RPMI7951 (cell line): ENCODE measurements at places on chromosomes 3 and 15. TPM values are rescaled to one million over a fixed set of nuclear protein-coding genes. Genes with fewer than 3 reads are reported as not detected.
A peak's percentile ranks its signal among the peaks of the same experiment; 100 is the strongest.

- DNase-seq, result no peak
These were observed 46.0 kb upstream of the SLC6A1 start for GRCh38 chr3:10946526-10946925.

The ITPKA gene
- total RNA-seq, result 9.2 and 13.2 TPM in 2 replicates

DNA sequence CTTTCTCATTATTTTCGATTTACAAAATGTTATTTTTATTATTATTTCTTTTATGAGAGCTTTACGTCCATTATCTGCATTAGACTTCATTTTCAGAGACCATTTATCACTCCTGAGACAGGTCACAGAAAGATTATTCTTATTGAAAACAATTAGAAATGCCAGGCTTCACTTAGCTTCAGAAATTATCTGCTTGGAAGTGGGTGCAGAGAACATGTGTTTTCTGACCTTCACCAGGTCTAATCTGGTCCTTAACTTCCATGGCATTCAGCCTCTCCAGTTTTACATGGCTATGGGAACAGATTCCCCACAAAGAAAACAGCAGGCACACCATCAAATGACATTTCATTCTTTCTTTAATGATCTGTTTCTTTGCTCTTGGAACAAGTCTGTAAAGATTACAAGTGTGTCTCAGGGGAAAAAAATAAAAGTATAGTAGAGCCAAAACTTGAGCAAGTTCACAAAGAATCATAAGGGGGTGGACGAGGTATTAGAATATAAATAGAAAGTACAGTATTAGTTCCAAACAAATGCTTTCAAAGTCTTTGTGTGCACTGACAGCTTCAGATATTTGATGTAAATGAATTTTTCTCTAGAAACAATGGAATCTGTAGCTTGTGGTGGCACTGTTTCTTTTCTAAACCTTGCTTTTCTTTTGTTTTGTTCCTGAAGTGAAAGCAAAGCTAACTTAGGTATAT lies 294.2 kb upstream of the MEIS2 start:
- DNase-seq, result no peak

The CYP1A1 gene
- total RNA-seq, result 1.3 and 1.4 TPM in 2 replicates

The MUC20 gene
- total RNA-seq, result not detected in 2 replicates

The PLCB2 gene
- total RNA-seq, result 1.4 and 1.6 TPM in 2 replicates

The PLSCR4 gene
- 3.8 and 7.3 TPM in 2 replicates for total RNA-seq

DNA sequence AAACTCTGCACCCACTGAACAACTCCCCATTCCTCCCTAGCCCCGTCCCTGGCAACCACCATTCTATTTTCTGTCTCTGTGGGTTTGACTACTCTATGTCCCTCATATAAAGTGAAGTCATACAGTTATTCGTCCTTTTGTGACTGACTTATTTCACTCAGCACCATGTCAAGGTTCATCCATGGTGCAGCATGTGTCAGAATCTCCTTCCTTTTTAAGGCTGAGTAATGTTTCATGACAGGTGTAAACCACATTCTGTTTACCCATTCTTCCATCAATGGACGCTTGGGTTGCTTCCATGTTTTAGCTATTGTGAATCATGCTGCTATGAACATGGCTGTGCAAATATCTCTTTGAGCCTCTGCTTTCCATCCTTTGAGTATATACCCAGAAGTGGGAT lies 192.3 kb upstream of the NSMCE3 start:
- no peak for DNase-seq

DNA sequence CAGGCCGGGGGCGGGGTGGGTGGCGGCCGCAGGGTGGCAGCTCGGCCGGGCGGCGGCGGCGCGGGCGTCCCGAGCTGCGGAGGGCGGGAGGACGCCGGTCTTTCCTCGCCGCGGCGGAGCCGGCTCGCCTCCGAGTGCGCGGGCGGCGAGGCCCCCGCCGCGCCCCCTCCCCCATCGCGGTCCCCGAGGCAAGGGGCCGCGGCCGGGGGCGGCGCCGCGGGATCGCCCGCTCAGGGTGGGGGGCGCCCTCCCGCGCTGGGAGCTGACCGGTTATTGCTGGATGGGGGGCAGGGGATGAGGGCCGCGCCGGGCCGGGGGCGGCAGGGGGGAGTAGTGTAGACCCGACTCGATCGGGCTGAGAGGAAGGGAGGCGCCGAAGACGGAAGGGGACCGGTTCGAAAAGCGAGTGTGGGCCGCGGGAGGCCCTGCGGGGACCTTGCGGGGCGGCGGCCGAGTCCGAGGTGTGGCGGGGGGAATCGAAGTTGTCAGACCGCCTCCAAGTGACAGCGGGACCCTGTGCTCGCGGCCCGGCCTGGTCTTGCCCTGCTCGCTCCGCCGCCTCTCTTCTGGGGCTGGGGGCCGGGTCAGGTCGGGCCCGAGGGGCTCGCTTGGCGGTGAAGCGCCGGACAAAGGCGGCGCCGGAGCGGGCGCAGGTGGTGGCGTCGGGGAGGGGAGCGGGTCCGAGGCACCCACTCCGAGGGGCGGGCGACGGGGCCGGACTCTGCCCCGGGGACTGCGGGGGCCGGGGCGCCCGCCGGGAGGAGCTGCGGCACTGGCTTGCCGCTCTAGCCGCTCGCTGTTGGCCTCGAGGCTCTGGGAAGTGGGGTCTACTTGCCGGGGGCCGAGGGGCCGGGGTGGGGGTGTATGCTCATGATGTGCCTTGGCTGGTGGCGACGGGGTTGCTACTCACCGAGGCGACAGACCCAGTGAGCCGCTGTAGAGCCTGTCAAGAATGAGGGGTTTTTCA lies 1.1 kb downstream of the BAHD1 start:
- no peak for DNase-seq

- peak; percentile 98 for DNase-seq
These were observed 136.2 kb upstream of the PFN2 start for GRCh38 chr3:150106740-150107428.

GRCh38 chr15:77406846-77407245 lies 13.1 kb downstream of the PEAK1 start:
- no peak for DNase-seq

The INO80 gene
- 11.7 and 14.2 TPM in 2 replicates for total RNA-seq

The MASP1 gene
- not detected in 2 replicates for total RNA-seq

DNA sequence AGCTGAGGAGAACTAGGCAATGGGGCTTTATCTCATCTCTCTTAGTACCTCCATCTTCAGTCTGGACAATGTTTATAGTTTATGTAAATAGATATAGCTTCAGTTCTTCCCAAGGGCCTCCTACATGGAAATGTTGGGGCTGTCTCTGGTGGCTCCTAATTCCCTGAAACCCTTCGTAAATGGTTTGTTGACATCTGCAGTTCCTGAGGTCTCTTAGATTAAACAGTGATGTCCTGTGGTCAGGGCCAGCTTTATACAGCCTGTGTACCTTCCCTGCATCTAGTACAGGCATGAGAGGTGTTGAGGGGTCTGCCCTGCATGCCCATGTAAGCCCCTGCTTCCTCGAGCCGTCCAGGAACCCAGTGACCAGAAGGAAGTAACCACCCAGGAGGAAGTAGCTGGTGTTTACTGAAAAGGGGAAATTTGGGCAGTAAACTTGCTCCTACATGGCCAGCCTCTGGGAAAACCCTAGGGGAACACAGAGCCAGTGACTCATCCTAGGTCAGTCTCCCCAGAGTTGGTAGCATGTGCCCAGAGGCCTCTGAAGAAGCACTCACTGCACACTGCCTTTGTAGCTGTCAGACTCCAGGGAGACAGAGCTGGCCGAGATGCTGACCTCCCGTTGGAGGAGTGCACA lies 4.7 kb upstream of the TBC1D2B start:
- DNase-seq, result peak; percentile 52

DNA sequence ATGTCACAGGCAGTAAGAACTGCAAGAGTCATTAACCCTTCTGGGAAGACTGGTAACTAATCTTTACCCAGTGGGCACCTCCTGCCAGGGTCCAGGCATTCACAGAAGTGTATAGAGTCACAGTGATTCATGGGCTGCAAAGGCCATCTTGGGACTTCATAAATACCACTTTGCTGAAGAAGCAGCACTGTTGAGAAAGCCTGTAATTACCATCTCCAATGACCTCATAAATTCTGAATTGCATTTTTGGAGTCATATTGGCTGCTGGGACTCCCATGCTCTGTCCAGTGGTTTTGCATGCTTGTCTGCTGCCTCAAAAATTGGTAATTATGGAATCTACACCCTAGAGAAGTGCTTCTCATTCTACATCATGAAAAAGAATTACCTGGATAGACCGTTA lies 837.2 kb downstream of the NTRK3 start:
- DNase-seq, result peak; percentile 18

DNA sequence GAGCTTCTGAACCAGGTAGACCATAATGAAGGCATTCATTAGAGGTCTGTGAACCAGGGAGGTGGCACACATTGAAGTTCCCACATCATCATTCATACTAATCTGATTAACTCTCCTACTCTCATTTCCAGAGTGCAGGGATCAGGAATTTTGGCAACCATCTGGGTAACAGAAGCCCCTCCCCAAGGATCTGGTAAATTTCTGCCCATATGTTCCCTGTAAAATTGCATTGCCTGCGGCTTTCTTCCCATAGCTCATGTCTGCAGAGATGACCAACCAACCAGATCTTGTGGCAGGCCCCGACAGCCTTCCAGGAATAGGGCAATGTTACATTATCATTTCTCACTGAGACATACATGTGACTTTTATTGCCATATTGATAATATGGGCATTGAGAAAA lies 111.4 kb upstream of the CHL1 start:
- no peak for DNase-seq

DNA sequence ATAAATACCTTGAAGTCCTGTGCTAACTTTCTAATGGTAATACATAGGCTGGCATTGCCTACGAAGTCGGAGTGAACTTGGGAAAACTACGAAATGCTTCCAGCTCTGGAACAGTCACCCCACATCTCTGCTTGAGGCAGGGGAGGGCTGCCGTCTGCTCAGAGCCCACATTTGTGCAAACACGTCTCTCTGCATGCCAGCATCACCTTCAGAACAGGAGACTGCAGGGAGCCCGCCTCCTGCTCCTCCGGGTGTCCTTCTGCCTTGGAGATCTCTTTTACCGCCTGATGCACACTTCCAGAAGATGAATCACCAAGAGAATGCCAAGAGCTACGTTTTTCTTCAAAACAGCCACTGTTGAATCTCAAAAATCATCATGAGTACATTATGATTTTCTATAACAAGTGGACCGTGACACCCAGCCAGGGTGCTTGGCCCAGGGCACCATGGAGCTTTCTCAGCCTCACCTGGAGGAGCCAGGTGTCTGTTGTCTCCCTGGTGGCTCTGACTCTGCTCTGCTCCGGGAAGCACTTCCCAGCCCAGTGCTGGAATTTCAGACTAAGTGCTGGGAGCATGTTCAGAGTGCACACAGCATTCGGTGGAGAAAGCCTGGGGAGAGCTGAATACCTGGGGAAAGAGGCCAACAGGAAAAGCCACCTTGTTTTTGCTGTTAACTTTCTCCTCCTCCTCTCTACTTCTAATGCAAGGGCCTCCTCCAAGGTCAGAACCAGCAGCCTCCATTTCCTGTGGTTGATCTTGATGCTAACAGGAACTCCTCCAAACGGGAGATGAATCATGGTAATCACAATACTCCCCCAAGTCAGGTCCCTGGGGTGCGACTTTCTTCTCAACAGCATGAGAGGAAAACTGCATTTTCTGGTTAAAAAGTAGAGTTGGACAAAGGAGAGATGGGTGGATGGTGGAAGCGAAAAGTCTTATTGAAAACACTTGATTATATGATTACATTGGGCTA lies 467.7 kb downstream of the GABRG3 start:
- no peak for DNase-seq

- no peak for DNase-seq
These were observed 72.1 kb downstream of the OCA2 start for GRCh38 chr15:28026764-28027713.

DNA sequence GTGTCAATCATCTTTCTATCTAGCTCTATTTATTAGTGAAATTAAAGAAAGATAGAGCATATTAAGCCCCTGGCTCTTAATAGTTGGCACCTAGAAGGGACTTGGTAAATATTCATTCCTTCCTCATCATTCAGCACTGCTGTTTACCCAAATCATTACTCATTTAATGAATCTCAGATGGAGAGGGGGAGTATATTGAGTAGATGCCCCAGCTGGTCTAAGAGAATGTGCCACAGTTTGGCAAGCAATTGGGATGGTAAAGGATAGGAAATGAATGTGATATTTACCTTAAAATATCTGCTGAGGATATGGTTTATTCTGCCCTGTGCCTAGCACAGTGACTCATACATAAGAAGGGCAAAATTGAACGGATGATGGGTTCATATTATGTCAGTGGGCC lies 6.0 kb downstream of the IL1RAP start:
- DNase-seq, result no peak

DNA sequence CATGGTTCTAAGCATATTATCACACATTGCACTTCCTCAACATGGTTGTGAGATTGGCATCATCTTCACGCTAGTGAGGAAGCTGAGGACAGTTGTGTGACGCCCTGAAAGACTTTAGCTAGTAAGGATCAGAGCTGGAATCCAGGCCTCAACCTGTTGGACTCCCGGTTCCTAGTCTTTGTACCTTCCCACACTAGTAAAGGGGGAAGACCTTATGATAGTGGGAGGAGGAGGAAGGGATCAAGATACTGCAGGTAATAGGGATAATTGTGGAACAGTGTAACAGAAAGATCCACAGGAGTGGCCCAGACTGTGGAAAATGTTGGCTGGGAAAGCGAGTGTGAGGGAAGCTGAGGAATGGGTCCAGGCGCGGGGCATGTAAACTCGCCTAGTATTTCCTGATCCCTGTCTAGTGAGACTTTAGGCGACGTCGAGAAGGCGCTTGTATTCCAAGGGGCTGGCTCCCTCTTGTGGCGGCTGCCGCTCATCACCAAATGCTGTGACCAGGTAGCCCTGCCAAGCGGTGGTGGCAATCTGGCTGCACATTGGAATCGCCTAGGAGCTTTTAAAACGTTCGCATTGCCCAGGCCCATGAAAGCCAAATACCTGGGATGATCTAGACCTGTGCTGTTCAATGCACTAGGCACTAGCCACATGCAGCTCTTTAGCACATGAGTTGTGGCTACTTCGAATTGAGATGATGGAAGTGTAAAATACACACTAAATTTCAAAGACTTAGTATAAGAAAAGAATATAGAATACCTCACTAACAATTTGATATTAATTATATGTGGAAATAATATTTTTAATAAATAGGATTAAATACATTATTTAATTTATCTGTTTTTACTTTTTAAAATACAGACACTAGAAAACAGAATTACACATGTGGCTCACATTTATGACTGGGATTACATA lies 38.8 kb upstream of the CLDN18 start:
- peak; percentile 62 for DNase-seq

- peak; percentile 34 for DNase-seq
These were observed 82.4 kb upstream of the HERC1 start for GRCh38 chr15:63915873-63916771.

The IL5RA gene
- not detected in 2 replicates for total RNA-seq

DNA sequence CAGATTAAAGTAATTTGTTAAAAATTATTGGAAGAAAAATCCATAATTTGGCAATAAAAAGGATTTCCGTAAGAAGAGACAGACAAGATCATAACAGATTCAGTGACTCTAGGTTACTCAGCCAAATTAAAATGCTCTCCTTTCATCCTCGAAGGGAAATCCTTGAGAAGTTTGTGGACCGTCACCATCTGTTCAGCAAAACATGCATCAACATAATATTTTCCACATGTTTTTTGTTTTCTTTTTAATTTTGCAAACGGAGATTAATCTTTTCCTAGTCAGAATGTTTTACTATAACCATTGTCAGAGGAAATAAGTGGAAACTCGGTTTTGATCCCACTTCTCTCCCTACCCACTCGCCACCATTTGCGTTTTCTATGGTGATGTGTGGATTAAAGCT lies 128.3 kb downstream of the TMCO5A start:
- DNase-seq, result no peak

The GPR176 gene
- total RNA-seq, result 44.5 and 50.8 TPM in 2 replicates

The ZBTB20 gene
- total RNA-seq, result 7.7 and 9.0 TPM in 2 replicates

The CACNA1D gene
- 0.12 TPM in 1 of 2 replicates, not detected in the other for total RNA-seq
